ENCODE measurements at places on chromosomes 6 and 20. TPM values are rescaled to one million over a fixed set of nuclear protein-coding genes. Genes with fewer than 3 reads are reported as not detected.

The BAK1 gene
- total RNA-seq, result 36.7 TPM

The DXO gene
- total RNA-seq, result 20.2 TPM

The TRIM40 gene
- not detected for total RNA-seq

The CGA gene
- total RNA-seq, result not detected

The TTBK1 gene
- not detected for total RNA-seq

The ZBP1 gene
- 6.3 TPM for total RNA-seq

The UST gene
- 2.4 TPM for total RNA-seq

The AARS2 gene
- 16.0 TPM for total RNA-seq

The DYNLT2 gene
- total RNA-seq, result 2.9 TPM

The BPI gene
- not detected for total RNA-seq

The TRERF1 gene
- 19.5 TPM for total RNA-seq

- no peak for DNase-seq
These were observed 83.0 kb downstream of the PHF20 start for GRCh38 chr20:35854713-35855348.

GRCh38 chr6:160301339-160301738, 42.7 kb upstream of the SLC22A2 start:
- no peak for DNase-seq

GRCh38 chr20:21279706-21280521, 23.2 kb upstream of the XRN2 start:
- DNase-seq, result no peak

DNA sequence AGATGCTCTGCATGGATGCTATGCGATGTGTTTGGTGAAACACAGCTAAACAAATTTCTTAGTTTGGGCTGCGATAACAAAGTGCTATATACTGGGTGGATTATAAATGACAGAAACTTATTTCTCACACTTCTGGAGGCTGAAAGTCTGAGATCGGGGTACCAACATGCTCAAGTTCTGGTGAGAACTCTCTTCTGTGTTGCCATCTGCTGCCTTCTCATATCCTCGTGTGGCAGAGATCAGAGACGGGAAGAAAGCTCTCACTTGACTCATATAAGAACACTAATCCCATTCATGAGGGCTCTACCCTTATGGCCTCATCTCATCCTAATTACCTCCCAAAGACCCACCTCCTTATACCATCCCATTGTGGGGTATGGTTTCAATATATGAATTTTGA, 162.0 kb upstream of the DTNBP1 start:
- DNase-seq, result no peak

- no peak for DNase-seq
These were observed 50.5 kb downstream of the SOBP start for GRCh38 chr6:107540465-107540857.

GRCh38 chr20:61942526-61942925, 123.2 kb downstream of the TAF4 start:
- DNase-seq, result no peak

GRCh38 chr6:19558201-19558600, 279.0 kb upstream of the ID4 start:
- DNase-seq, result no peak

- no peak for DNase-seq
These were observed 432 bp upstream of the KHDRBS2 start for GRCh38 chr6:62286470-62286843.

GRCh38 chr6:8170245-8170644, 67.9 kb upstream of the EEF1E1 start:
- no peak for DNase-seq

DNA sequence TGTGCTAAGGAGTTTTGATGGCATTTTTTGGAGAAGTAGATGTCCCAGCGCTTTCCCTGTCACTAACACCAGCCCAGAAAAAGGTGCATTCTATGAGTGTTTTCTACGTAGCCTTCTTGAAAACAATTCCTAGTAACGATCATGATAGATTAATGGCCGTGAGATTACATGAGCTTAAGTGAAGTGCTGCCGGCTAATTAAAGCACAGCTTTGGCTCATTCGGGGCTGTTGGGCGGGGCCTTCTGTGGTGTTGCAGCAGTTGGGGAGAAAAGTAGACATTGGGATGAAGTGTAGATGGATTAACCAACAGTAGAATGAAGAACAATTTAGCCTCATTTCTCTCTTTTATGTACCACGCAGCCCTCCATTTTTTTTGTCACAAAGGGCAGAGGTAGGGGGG, 20.8 kb upstream of the TRAF3IP2 start:
- DNase-seq, result no peak

DNA sequence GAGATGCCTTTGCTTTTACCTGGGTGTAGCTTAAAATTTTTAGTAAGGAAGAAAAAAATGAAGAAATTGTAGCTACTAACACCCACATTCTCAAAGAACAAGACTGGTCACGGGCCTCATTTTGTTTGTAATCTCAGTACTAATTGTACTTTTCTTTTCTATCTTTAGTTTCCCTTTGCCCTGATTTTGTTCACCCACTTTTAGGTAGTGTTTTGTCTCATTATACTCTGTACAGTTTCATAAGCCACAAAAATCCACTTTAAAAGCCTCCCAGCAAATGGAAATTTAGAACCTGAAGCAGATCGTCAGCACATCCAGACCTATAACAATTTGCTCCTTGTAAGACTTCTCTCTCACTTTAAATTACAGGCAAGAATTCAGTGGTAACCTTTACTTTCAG, 43.3 kb downstream of the TP53INP2 start:
- no peak for DNase-seq

GRCh38 chr6:38159596-38159995, 340.1 kb downstream of the ZFAND3 start:
- DNase-seq, result no peak

- DNase-seq, result no peak
These were observed 109.6 kb downstream of the ALDH8A1 start for GRCh38 chr6:134840086-134840867.

- DNase-seq, result no peak
These were observed 839.4 kb downstream of the MAFB start for GRCh38 chr20:39849664-39850063.

DNA sequence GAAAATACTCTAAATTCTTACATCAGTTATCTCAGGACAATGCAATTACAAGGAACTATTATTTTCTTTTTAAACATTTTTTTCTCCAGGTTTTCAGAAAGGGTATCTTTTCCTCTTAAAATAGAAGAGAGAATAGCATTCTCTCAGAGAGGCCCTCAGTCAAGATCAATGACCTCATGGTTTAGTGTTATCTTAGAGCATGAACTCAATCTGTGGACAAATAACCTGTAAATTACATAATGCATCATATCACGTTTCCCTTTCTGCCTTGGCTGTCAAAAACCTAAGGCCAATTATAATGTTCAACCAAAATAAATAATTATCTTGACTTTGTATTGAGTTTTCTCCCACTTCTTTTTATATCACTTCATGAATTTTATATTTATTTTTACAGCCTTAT, 202.2 kb downstream of the SLC24A3 start:
- no peak for DNase-seq

DNA sequence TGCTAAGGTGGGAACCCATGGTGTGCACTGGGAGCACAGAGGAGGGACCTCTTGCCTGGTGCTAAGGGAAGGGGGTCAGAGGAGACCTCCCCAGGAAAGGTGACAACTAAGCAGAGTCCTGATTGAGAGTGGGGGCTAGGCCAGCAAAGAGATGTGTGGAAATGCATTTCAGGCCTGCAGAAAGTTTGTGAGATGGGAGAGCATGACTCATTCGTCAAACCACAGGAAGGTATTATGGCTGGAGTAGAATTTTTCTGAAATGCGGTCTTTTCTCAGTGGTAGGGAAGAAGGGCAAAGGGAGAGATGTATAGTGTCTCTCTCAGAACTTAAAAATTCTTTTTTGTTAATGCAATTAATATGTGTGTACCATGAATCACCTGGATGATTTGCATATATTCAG, 23.6 kb upstream of the EDN1 start:
- no peak for DNase-seq

- no peak for DNase-seq
These were observed 40.8 kb downstream of the IYD start for GRCh38 chr6:150409576-150410066.

- DNase-seq, result peak; percentile 76
These were observed 56.2 kb upstream of the ARID1B start for GRCh38 chr6:156720691-156721685.

DNA sequence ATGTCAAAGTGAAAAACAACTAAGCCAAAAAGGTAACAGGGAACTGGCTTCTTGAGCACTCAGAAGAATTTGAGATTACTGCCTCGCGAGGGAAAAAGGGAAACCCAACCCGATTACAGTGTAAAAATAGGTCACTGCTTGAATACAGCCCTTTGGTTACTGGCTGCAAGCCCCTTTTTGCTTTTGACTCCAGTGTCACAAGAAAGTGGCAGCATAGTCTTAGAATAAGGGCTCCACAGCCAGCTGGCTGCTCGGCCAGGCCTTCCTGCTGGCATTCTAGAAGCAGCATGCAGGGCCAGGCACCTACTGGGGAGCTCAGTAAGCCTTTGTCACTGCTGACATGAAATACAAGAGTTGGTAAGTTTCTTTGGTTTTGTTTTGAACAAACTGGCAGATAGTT, 83.0 kb downstream of the ZHX3 start:
- no peak for DNase-seq

DNA sequence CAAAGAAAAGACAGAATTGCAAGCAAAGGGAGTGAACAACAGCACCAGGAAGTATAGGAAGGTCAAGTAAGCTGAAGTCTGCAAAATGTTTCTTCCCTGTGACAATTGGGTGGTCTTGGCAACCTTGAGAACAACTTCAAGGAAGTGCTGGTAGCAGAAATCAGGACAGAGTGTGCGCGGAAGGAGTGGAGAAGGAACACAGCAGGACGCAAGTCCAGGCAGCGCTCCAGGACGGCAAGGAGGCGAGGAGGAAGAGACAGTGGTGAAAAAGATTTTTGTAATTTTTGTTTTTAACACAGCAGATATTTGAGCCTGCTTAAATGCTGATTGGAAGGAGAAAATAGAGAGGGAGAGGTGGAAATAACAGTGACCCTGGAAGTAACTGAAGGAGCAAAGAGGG, 141.7 kb downstream of the F13A1 start:
- no peak for DNase-seq

GRCh38 chr6:141464490-141464889, 668.2 kb upstream of the GJE1 start:
- no peak for DNase-seq

- DNase-seq, result no peak
These were observed 198.3 kb downstream of the PLCB1 start for GRCh38 chr20:8330319-8330784.

DNA sequence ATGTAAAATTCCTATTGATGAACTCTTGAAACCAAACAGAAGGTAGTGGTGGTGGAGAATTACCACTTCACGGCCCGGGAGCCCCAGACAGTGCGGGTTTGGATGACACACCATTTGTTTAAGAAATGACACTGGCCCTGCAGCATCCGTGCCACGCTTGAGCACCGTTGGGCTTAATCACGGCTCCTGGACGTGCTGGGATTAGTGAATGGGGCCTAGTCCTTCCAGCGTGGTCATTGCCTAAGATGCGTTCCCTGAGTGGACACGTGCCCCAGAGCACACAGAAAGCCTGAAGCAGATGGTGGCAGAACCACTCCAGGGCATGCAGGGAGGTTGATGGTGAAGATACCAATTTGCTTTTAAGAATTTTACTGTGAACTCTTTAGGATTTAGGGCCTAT, 14.5 kb downstream of the STX16 start:
- no peak for DNase-seq

DNA sequence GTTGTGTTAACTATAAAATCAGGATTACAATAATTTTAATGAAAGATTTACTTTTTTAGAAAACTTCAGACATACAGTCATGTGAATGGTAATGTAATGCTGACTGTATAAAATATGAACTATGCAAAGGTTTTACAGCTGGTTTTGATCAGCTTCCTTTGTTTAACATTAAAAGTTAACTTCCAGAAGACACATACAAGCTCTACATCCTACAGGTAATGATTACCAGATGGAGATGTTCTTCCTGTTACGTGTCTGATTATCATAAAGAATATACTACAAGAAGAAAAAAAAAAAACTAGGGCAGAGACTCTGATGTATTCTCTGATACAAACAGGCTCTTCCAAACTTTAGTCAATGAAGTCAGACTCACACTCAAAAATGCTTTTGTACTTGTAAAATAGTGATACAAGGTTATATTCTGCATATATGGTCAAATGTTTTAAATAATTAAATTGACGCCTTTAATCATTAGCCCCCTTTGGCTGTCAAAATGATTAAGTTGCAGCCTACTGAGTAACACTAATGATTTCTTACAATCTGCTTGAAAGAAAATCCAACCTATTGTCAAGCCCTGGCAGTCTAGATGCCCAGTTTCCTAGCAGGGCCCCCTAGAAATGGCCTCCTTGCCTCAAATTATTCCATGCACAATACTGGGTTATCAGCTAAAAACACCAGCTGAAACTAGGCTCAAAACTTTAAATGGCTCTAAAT, 251.8 kb upstream of the RUNX2 start:
- no peak for DNase-seq

DNA sequence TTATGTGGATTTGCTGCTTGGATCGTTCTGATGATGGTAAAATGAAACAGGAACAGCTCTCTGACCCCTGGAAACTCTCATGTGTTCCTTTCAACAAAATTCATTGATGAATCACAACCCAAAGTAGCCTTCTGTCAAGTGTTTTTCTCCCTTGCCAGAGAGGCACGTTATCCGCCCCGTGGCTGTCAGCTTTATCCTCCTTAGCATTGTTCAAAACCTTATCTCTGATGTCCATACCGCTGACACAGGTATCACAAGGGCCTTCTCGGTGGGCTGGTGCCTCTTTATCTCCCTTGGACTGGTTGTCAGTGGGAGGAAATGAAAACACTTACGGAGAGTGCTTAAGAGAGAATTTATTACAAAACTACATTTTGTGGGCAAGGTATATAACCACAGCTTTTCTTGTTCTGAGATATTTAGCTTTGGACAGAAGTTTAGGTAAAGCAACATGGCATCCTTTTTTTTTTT, 84.9 kb downstream of the TIAM2 start:
- DNase-seq, result peak; percentile 25

DNA sequence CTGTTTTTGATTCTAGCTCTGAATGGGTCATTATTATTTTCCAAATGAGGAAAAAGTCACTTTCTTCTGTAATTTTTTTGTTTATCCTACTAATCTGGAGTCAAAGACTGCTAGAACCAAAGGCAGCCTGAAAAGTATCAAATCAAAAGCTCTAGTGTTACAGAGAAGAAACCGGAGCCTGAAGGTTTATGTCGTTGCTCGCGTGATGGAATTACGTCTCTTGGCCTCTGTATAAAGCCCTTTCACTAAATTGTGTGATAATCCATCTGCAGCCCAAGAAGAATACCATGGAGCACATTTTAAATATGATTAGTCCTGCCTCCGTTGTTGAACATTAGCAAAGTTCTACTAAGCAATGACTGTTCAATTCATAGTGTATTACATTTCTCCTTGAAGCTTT, 738.6 kb downstream of the C6orf118 start:
- no peak for DNase-seq

- no peak for DNase-seq
These were observed 16.2 kb downstream of the TNXB start for GRCh38 chr6:32092760-32093497.

DNA sequence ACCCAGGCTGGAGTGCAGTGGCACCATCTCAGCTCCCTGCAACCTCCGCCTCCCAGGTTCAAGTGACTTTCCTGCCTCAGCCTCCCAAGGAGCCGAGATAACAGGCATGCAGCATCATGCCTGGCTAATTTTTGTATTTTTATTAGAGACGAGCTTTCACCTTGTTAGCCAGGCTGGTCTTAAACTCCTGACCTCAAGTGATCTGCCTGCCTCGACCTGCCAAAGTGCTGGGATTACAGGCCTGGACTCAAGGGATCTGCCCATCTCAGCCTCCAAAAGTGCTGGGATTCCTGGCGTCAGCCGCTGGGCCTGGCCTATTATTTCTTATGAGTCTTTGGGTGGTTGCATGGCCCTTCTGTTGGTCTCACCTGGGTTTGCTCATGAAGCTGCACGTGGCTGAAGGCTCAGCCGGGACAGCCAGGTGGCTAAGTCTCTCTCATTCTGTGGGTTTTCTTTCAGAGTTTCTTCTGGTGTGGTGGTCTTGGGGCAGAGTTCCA, 45.6 kb upstream of the NCOA3 start:
- DNase-seq, result no peak

All from GM12878 (cell line).